Globus pallidus (tissue), 1 donor: ENCODE measurements at places on chromosomes 3 and 15.

- no peak for DNase-seq
Observed at GRCh38 chr3:153313302-153313965, 151.4 kb downstream of the RAP2B start.

DNA sequence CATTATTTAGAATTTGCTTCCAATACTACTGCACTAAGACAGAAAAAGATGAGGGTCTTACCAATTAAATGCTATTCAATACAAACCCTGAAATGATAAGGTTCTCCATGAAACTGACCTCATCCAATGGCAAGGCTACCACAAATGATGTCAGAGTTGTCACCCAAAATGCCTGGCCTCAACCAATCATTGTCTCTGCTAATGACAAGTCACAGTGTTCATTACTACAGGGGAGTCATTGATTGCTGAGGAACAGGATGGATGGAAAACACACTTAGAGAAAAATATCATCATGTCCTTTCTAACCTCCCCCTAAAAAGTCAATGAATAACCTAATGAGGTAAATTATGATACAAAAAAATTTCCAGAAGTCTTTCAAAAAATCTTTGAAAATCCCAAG, 91.0 kb downstream of the FOXP1 start:
- no peak for DNase-seq

GRCh38 chr3:73031573-73032103, 29.8 kb upstream of the EBLN2 start:
- DNase-seq = no peak

- DNase-seq = no peak
Observed at GRCh38 chr15:61660579-61660978, 399.7 kb downstream of the VPS13C start.

DNA sequence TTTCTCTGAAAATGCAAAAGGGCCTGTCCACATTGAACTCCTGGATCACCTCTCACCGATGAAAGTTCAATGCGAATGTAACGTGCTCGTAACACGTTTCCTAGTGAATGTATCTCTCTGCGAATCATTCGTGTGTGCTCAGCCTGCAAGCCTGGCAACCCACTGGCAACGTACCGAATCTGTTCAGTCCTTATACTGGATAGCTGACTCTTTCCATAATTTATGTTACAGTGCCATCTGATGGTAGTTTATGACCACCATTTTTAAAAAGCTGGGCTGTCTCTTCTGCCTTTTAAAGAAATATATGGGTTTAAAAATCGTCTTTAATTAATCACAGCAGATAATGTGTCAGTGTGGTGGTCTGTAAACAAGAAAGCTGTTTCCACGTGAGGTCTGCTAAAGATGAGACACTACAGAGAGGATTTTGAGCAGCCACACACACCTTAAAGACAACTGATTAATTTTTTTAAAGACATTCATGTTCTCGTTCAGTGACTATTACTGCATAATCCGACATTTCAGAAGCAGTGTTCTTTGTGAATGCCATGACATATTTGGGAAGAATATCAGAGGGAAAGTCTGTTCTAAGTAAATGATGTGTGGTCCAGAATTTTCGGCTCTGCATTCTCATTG, 69.4 kb upstream of the FOXP1 start:
- peak; percentile 78 for DNase-seq

GRCh38 chr15:41930221-41930866, 36.5 kb upstream of the SPTBN5 start:
- no peak for DNase-seq

DNA sequence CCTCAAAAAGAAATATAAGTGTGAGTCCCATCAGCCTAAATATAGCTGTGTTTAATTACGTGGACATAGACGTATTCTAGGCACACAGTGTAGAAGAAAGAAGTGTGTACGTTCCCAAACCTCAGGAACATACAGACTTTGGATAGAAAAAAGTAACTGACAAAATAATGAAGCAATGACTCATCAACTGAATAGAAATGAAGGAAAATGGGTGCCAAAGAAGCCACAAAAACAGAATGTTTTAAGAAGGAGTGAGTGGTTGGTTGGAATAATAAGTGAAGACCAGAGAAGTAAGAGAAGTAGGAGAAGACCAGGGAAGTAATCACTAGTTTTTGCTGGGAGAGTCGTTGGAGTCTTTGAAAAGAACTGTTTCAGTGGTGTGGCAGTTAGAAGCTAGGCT, 518.1 kb downstream of the ROBO1 start:
- DNase-seq = no peak

DNA sequence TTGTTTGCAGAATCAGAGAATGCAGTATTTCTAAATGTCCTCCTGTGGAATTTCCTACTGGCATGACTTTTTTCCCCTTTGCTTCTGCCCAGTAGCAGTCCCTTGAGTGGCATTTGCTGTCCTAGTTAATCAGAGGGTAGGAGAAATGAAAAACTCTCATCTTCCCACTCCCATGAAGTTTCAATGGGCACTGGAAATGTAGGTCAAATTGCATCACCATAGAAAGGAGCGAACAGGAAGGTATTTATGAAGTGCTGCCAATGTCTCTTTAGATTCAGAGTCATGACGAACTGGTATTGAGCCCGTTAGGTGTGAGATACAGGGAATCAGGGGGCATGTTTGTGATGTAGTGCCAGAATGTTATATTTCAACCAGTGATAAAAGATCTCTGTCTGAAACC, 23.2 kb downstream of the ATXN7 start:
- no peak for DNase-seq

DNA sequence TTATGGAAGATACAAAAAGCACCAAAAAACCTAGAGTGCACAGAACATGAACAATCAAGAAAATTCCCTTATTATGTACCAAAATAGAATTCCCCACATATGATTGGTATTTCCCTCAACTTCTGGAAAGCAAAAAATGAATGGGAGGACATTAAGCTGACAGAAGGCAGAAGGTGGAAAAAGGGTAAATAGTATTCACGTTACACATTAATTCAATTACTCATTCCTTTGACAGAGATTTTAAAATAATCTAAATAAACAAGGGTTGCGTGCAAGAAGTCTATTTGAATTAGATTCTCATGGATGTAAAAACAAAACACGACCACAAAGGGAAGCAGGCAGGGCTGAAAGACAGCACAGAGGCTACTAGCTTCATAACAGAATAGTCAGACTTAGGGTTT, 260.5 kb upstream of the ZPLD1 start:
- DNase-seq = no peak

DNA sequence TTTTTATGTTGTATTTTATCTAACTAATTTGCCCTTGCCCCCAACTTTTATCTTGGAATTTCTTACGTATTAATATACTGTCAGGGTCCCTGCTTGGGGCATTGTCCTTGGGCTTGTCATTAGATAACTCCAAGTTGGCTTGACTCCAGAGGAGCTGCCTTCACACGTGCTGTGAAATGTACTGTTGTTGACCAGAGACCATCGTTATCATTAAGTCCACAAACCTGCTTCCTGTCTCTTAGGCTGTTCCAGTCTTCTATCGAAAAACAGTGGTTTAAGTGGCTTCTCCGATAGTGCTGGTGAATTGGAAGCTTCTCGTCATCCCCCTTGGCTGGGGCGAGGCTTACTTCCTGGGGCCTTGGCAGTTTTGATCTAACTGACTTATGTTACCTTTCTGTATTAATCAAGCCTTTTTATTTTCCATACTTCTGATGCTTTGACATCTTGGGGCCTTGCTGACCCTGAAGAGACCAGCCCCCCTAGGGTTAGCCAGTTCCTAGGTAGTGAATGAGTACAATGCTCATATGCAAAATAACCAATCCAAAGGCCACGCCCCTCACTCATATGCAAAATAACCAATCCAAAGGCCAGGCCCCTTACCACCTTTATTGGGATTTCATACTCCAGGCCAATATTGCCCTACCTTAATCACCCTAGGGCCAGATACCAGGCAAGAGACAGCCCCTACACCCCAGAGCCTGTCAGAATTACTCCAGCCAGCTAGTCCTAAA, 164.5 kb downstream of the IGF1R start:
- DNase-seq = no peak

DNA sequence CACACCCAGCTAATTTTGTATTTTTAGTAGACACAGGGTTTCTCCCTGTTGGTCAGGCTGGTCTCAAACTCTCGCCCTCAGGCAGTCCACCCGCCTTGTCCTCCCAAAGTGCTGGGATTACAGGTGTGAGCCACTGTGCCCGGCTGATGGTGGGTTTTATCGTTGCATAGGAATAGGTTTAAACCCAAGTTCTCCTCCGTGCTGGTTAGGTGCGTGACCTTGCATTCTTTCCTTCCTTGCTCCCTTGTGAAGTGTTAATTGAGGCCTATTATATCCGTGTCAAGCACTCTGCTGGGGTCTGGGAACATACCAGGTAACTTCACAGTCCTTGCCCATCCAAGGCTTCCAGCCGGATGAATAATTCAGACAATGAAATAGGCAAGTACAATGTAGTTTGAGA, 19.3 kb upstream of the ETV5 start:
- no peak for DNase-seq

GRCh38 chr3:188178293-188178936, 24.5 kb downstream of the LPP start:
- DNase-seq = no peak

DNA sequence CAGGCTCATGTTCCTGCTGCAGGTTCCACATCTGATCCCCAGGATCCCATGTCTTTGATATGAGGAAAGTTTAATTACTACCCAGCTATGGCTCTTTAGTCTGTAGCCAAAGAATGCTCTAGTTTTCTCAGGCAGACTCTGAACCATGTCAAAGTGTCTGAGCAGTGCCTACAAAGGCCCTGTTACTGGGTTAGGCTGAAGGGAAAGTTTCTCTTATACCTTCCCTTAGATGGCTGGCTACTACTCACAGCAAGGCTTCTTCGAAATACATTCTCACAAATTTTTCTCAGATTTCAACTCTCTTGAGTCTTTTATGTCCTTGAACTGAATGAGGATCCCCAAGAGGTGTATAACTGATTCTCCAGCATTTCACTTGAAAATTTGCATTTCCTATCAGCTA, 102.4 kb downstream of the NR1D2 start:
- DNase-seq = no peak

- no peak for DNase-seq
Observed at GRCh38 chr15:100224206-100225185, 117.3 kb downstream of the ADAMTS17 start.

DNA sequence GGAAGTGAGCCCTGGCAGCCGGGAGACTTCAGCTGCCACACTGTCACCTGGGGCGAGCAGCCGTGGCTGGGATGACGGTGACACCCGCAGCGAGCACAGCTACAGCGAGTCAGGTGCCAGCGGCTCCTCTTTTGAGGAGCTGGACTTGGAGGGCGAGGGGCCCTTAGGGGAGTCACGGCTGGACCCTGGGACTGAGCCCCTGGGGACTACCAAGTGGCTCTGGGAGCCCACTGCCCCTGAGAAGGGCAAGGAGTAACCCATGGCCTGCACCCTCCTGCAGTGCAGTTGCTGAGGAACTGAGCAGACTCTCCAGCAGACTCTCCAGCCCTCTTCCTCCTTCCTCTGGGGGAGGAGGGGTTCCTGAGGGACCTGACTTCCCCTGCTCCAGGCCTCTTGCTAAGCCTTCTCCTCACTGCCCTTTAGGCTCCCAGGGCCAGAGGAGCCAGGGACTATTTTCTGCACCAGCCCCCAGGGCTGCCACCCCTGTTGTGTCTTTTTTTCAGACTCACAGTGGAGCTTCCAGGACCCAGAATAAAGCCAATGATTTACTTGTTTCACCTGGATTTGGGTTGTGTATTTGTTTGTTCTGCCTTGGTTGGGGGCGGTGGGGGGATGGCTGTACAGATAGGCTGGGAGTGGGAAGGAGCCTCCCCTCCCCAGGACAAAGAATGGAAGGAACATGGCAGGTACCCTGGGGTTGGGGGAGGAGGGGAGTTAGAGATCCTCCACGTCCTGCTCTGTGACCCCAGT, 2.9 kb upstream of the GRM2 start:
- DNase-seq = no peak

DNA sequence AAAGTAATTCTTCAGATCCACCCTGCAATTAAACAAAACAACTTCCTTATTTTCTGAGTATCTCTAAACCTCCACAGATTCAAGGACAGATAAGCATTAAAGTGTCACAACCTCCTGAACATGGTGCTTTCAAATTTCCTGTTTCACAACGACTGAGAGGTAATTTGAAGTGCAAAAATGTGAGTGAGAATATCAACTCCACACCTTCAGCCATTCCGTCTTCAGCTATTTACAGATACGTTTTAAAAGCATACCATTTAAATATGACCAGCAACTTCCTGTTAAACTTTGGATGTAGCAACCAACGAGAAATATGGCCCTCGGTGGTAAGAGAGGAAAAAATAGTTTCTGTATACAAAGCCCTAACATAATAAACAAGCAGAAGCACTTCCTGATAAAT, 32.1 kb upstream of the PCSK6 start:
- no peak for DNase-seq

DNA sequence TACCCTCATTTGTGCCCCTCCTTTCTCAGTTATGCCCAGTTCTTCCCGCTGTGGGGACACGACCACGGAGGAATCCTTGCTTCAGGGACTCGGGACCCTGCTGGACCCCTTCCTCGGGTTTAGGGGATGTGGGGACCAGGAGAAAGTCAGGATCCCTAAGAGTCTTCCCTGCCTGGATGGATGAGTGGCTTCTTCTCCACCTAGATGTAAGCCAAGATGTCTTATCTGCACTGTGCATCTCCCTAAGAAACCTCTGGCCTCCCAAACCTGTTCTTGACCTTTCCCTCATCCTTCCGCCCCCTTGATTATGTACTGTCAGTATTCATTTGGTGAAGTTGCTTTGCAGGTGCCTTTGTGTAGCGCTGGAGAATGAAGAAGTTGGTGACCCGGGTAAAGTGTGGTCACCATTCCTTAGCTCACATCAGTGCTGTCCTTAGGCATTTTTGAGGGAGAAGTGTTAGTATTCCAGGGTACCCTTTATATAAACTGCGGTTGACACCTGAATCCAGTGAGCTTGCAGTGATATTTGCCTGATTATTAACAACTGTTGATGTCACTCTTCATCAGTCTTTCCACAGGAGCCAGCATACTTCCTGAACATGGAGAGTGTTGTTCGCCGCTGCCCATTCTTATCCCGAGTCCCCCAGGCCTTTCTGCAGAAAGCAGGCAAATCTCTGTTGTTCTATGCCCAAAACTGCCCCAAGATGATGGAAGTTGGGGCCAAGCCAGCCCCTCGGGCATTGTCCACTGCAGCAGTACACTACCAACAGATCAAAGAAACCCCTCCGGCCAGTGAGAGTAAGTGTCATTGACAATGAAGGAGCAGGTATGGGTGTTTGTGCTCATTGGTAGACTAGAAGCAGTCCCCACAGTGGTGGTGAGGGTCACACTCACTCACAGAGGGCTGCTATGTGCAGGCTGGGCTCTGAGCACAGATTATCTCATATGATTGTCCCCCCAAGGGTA, 966 bp downstream of the ALAS1 start:
- DNase-seq = no peak
